ENCODE measurements at places on chromosomes 1 and 21. TPM values are rescaled to one million over a fixed set of nuclear protein-coding genes. Genes with fewer than 3 reads are reported as not detected.

RGS18 gene
- 0.99 TPM for polyA plus RNA-seq

TRIM67 gene
- polyA plus RNA-seq, result 0.09 TPM

SLAMF9 gene
- not detected for polyA plus RNA-seq

CFAP141 gene
- not detected for polyA plus RNA-seq

TRIM46 gene
- polyA plus RNA-seq, result 0.51 TPM

UMODL1 gene
- polyA plus RNA-seq, result 0.20 TPM

VANGL2 gene
- 11.1 TPM for polyA plus RNA-seq

HPDL gene
- polyA plus RNA-seq, result 1.7 TPM

BACH1 gene
- polyA plus RNA-seq, result 24.3 TPM

LCE1B gene
- polyA plus RNA-seq, result not detected

PEF1 gene
- polyA plus RNA-seq, result 46.6 TPM

GPR52 gene
- polyA plus RNA-seq, result not detected

AADACL4 gene
- polyA plus RNA-seq, result not detected

ARHGAP30 gene
- 3.4 TPM for polyA plus RNA-seq

CFAP107 gene
- polyA plus RNA-seq, result 0.26 TPM

C4BPB gene
- polyA plus RNA-seq, result 0.37 TPM

CYP4A22 gene
- polyA plus RNA-seq, result 0.14 TPM

OPRD1 gene
- polyA plus RNA-seq, result 0.45 TPM

BCAN gene
- polyA plus RNA-seq, result 1.9 TPM

SLFNL1 gene
- polyA plus RNA-seq, result 0.64 TPM
